ENCODE measurements at places on chromosomes 3 and 15.

DNA sequence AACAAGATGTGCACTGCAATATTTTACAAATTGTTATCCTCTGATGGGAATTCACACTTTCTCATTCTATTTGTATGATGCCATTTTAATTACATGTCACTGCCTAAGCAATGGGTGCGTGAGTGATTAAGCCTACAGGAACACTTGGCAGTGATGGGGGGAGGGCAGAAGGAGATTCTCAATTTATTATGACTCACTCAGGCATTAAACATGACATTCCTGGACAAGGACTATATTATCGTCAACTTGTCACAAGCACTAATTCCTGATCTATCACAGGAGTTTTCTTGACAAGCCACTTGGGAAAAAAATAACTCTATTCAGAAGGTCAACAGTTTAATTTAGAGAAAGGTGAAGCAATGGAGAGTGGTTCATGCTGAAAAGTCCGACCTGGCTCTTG, 556.8 kb downstream of the NSUN3 start:
- DNase-seq = no peak

GRCh38 chr3:146598535-146598934, 6.6 kb downstream of the PLSCR5 start:
- DNase-seq = no peak

- no peak for DNase-seq
Measured at GRCh38 chr3:108088146-108088545, 2.7 kb downstream of the CD47 start.

DNA sequence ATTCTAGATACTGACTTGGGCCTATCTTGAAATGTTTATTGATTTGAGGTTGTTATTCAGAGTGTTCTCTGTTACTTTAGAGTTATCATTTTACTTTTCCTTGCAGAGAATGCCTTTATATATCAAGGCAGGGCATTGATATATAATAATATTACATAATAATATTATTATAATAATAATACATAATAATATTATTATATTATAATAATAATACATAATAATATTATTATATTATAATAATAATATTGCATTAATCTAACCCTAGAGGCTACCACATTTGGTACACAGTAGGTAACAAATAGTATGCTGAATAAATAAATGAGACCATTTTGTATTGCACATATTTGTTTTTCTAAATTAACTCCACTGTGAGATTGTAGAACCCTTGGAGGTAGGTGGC, 216.3 kb downstream of the EFHB start:
- no peak for DNase-seq

GRCh38 chr3:184511741-184512140, 49.8 kb upstream of the EPHB3 start:
- DNase-seq = no peak

DNA sequence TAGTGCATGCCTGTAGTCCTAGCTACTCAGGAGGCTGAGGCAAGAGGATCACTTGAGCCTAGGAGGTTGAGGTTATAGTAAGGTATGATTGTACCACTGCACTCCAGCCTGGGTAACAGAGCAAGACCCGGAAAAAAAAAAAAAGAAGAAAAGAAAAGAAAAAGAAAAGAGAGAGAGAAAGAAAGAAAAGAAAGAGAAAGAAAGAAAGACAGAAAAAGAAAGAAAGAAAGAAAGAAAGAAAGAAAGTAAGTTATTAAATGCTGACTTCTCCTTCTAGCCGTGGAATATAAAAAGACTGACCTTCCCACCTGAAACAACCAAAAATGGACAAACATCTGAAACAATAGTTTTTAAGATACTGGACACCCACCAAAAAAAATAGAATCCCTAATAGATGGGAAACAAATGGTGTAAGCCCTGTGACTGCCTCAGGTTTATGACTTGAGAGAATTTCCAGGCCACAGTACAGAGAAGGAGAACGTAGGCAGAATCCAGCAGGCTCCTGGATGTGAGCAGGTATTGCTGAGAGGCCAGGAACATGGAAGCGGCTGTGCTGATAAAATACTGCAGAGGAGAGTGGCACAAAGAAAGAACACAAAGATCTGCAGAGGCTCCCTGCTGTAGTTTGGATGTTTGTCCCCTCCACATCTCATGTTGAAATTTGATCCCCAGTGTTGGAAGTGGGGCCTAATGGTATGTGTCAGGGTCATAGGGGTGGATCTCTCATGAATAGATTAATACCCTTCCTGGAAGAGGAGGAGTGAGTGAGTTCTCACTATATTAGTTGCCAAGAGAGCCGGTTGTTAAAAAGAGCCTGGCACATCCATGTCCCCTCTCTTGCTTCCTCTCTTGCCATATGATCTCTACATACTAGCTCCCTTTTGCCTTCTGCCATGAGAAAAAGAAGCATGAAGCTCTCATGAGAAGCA, 41.8 kb upstream of the PRSS50 start:
- no peak for DNase-seq

DNA sequence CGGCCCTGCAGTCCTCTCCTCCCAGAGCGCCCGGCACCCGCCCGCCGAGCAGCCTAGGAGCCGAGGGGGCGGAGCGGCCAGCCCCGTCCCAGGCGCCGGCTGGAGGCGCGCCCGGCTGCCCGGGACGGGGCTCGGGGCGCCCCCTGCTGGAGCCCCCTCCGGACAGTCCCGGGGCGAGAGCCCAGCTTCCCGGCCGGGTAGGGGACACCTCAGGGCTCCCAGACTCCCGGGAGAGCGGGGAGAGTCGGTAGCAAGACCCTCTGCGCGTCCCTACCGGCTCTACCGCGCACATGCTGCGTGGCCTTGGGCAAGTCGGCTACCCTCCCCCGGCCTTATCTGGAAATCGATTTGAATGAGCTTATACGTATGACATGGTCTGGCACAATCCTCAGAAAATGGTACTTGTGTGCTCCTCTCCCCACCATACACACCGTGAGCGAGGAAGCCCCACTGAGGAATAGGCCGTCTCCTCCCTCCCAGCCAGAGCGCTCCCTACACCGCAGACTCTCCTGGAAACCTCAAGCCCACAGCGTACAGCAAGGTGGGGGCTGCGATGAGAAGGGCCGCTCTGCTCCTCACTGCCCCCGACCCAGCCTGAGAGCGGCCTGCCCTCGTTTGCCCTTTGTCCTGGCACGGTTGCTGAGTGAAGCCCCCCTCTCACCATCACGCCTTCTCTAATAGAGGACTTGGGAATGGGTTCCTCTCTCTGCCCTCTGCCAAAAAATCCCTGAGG, at the start of gene DAPK2:
TSS of gene DAPK2 (minus strand) at position 65 of the 733 bp plus-strand sequence. CDS start 6,224 bp downstream, outside the sequence.
- DNase-seq = no peak

DNA sequence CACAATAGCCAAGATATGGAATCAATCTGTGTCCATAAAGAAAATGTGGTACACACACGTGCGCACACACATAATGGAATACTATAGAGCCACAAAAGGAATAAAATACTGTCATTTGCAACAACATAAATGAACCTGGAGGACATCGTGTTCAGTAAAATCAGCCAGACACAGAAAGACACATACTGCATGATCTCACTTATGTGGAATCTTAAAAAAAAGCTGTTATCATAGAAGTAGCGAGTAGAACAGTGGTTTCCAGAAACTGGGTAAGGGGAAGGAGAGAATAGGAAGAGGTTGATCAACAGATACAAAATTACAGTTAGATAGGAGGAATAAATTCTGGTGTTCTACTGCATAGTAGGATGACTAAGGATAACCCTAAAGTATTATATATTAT, 11.1 kb downstream of the ATOSA start:
- DNase-seq = no peak

GRCh38 chr15:52790169-52790708, at the start of gene ONECUT1:
ONECUT1 (minus strand) TSS chr15:52790336; CDS start chr15:52789884, 452 bp downstream.
- peak; percentile 9 for DNase-seq

GRCh38 chr15:92243227-92243626, 150.5 kb upstream of the ST8SIA2 start:
- no peak for DNase-seq

- no peak for DNase-seq
Measured at GRCh38 chr15:67947254-67948039, 106.7 kb upstream of the PIAS1 start.

- DNase-seq = no peak
Measured at GRCh38 chr3:45553469-45553974, 41.0 kb upstream of the LIMD1 start.

DNA sequence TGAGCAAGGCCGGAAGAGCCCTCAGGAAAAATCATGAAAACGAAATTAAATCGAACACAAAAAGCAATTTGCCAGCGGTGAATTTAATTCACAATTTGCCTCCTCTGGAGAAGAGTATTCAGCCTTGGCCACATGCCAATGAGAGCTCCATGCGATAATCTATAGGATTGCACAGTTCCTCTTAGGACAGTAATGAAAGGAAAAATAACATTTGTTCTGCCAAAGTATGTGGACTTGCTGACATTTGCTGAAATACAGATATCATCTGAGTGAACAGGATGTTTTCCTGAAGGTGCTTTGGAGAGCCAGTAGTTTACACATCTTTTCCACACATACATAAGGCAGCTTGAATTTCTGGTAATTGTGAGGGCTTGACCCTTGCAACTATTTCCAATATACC, 188.6 kb upstream of the PDZRN3 start:
- no peak for DNase-seq

- DNase-seq = no peak
Measured at GRCh38 chr3:155233213-155233612, 60.3 kb downstream of the STRIT1 start.

Measured in nucleus accumbens (tissue), 56 donors.